ENCODE measurements at places on chromosomes 4 and X.

DNA sequence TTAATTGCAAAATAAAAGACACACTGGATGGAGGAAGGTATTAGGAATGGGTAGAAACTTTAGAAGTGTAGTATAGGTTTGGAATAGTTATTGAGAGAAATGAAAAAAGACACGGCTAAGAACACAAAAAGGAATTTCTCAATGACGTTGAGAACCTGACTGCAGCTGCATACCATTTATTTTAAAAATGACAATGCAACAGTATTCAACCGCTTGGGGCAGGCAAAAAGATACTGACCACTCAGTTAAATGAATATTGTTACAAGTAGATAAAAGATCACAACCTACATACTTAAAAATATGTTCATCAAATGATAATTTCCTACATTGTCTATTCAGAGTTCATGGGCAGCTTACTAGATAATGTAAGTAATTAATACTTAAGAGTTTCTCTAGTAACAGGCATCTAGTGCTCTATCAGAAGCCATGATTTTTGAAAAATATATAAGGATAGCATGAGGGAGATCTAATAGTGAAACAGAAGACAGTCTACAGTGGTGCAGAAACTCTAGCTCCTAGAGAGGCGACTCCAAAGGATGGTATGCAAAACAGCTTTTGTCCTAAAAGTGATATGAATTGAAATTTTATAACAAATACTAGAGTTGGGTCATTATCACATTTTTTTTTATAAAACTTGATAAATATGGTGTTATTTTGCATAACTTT is 216.2 kb upstream of the VEGFC start:
- no peak for DNase-seq

DNA sequence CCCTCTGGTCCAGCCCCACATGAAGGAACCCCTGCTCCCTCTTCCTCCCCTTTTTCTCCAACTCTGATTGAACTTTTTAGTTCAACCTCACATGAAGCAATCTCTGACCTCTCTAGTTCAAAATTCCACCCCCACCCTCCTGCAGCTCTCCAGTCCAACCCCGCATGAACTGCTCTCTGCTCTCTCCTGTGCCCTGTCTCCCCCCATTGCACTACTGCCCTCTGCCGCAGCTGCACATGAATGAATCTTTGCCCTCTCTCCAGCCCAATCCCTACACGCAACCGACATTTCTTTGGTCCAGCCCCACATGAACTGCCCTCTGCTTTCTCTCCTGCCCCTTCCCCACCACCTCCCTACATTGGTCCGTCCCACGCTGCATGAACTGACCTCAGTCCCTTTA is 6.9 kb downstream of the CETN2 start:
- no peak for DNase-seq

- DNase-seq = no peak
Observed at GRCh38 chr4:126599746-126600145, 1033.0 kb upstream of the INTU start.

DNA sequence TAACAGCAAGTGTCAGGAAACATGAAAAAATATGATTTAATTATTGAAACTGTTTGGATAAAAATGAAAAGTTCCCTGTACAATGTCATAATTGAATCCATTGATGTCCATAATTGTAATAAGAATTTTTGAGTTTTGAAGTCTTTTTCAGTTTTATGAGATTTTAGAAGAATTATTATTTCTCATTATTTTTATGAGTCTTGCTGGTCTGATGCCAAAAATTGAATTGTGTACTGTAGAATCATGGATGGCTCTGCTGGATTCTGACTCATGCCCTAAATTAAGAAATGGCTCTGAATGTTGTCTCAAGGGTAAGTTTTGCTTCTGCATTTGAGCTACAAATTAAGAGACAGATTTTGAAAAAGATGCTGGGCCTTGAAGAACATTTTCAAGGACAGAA is 132.8 kb upstream of the MAP9 start:
- DNase-seq = no peak

- DNase-seq = no peak
Observed at GRCh38 chr4:115841871-115842270, 728.5 kb upstream of the NDST4 start.

DNA sequence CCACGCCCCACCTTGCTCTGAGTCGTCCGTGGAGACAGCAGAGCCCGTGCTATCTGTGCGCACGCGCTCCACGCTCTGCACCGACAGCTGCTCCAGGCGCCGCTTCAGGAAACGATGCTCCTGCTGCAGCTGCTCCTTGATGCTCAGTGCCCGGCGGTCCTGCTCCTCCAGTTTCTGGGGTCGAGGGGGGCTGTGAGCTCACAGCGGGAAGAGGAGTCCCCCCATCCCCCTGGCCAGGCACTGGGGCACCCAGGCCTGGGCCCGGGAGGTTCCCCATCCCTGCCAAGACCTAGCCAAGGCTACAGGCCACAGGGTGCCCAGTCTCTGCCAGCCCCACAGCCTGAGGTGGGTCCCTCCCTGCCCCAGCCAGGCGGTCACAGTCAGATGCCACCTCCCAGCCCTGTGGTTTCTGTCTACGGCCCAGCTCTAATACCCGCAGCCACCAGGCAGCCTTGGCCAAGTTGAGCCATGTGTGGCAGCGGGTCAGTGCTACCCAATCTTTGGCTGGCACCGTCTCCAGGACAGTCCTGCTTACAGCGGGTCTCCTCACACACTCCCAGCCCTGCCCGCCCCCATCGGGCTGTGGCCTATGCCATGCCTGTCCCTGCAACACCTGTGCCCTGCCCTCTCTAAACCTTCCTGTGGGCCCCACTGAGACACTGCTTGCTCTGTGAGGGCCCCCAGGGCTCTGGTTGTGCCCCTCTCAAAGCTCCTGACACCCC is 9.3 kb upstream of the HAUS3 start:
- no peak for DNase-seq

Measured in activated CD8-positive, alpha-beta memory T cell treated with anti-CD3 and anti-CD28 coated beads for 1 hour (primary cell).